MCF 10A (cell line): ENCODE measurements at places on chromosomes 1 and 21.

DNA sequence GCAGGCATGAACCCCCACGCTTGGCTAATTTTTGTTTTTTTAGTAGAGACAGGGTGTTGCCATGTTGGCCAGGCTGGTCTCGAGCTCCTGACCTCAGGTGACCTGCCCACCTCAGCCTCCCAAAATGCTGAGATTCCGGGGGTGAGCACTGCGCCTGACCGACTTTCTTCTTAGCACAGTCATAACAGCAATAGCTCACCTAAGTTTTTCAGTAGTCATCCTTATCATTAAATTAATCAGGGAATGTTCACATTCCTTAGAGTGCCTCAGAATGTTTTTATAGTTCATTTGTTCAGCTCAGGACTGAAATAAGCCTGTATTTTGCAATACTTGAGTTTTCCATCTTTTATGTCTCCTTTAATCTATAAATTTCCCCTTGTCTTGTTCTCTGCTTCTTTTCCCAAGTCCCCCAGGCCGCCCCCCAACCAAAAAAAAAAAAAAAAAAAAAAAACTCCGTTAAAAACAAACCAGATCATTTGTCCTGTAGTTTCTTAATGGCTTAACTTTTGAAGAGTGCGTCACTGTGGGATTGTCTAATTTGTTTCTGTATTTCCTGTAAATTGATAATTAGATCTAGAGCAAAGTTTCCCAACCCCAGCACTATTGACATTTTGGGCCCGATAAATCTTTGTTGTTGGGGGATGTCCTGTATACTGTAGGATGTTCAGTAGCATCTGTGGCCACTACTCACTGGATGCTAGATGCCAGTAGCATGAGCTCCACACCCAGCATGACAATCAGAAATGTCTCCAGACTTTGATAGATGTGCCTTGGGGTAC lies 120.7 kb downstream of the ITSN1 start:
- DNase-seq: no peak

DNA sequence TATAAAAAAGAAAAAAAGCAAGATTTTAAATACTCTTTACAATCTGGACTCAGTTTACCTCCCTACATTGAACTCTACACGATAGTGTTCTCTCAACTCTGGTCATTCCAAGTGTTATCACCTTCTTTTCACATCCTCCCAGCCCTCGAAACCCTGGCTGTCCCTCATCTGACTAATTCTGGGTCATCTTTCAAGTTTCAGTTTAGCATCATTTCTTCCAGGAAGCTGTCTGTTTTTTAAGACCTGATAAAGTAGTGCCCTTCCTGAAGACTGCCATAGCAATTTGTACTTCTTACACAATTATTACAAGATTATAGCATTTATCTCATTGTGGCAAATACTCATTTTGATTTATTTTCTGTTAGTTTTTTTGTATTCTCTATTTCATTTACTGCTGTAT lies 1.2 kb downstream of the ALG14 start:
- DNase-seq: no peak

- DNase-seq: no peak
Observed at GRCh38 chr21:34362136-34362444, 1.7 kb upstream of the KCNE2 start.

- DNase-seq: no peak
Observed at GRCh38 chr1:151829352-151830046, 2.1 kb downstream of the RORC start.

GRCh38 chr1:229305392-229305791 lies 34.5 kb downstream of the RAB4A start:
- no peak for DNase-seq
